Midbrain (tissue), 1 donor: ENCODE measurements at places on chromosomes 1 and 21.

- no peak for DNase-seq
These were observed 112.3 kb upstream of the IFFO2 start for GRCh38 chr1:19068639-19069276.

- DNase-seq: no peak
These were observed 91.6 kb upstream of the RUNX3 start for GRCh38 chr1:25021591-25022215.

GRCh38 chr1:217134857-217135568, 411.8 kb upstream of the ESRRG start:
- DNase-seq: no peak

DNA sequence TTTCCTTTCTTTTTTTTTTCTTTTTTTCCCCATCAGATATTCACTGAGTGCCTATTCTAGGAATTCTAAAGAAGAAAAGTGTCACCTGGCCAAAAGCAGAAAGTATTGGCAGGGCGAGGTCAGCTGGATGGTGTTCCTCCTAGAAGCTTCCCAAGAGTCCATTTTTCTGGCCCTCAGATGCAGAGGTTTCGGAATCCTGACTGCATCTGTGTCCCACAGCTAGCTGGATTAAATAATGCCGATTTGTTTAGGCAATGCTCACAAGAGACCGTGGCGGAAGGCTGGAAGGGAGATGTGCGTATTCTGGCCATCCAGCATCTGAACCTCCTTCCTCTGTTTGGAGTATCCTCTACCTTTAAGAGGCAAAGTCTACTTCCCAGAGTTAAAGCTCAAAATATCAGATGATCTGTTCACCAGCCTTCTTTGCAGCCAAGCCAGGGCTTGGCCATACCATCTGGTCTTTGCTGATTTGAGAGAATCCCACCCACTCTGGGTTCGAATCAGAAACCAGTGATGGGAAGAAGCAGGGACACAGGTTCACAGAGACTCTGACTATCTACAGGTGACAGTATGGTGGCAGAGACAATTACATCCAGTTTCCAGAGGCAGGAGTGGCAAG, 5.4 kb upstream of the TENT5C start:
- no peak for DNase-seq

DNA sequence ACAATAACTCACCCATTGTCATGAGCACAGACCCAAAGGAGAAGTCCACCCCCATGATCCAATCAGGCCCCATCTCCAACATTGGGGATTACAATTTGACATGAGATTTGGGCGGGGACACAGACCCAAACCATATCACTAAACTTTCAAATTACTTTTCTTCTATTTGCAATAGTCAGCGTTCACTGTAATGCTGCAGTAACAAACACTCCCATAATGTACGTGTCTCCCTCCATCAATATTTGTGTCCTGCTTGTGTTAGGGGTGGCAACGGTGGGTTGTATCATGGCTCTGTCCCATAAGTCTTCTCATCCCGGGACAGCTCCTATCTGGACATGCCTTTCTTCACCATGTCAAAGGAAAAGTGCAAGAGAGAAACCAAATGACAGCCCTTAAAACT, 26.2 kb downstream of the TFF3 start:
- no peak for DNase-seq
